PC-3 (cell line): ENCODE measurements at places on chromosomes 12 and 14. TPM values are rescaled to one million over a fixed set of nuclear protein-coding genes. Genes with fewer than 3 reads are reported as not detected.

DNA sequence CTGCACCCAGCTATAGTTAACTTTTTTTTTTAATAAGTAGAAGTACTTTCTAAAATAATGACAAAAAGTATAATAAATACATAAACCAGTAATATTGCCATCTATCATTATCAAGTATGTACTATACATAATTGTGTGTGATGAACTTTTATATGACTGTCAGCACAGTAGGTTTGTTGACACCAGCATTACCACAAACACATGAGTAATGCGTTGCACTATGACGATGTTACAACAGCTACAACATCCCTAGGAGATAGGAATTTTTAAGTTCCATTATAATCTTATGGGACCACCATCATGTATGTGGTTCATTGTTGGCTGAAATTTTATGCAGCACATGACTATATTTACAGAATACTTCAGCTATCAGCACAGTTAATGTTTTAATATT, 62.9 kb upstream of the VSX2 start:
- DNase-seq = no peak

GRCh38 chr12:107778383-107779025, 4.0 kb downstream of the ASCL4 start:
- no peak for DNase-seq

DNA sequence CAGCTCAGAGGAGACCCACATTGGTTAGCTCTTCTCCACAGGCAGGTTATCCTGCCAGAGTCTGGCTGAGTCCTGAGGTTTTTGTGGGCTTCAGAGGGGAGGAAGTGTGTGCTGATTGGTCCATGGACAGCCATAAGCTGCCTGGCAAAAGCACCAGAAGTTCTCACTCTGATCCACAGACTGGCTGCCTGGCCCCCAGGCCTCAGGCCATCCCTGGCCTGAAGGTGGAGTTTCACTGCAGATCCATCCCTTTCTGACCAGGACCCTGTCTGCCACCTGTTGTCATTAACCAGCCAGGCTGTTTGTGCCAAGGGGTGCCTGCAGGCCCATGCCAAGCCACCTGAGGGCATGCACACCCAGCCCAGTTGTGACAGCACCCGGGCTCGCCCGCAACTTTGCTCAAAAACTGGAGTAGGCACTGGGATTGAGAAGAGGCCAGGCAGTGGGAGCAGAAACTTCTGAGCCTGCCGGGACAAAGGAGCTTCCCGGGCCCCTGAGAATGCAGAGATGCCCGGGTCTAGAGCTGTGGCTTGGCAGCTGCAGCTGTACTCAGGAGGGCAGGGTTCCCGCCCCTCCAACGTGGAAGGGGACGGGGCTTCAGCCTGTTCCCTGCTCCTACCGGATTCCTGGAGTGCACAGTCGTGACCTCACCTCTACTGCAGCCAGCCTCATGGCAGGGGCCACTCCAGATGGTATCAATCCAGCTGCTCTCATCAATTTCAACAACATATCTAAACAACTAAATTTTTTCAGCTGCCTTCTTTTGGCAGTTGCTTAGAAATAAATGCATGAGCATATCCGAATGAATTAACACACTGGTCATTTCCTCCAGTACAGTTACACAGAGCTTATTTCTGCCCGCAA, 1277.3 kb downstream of the SLC16A7 start:
- no peak for DNase-seq

DNA sequence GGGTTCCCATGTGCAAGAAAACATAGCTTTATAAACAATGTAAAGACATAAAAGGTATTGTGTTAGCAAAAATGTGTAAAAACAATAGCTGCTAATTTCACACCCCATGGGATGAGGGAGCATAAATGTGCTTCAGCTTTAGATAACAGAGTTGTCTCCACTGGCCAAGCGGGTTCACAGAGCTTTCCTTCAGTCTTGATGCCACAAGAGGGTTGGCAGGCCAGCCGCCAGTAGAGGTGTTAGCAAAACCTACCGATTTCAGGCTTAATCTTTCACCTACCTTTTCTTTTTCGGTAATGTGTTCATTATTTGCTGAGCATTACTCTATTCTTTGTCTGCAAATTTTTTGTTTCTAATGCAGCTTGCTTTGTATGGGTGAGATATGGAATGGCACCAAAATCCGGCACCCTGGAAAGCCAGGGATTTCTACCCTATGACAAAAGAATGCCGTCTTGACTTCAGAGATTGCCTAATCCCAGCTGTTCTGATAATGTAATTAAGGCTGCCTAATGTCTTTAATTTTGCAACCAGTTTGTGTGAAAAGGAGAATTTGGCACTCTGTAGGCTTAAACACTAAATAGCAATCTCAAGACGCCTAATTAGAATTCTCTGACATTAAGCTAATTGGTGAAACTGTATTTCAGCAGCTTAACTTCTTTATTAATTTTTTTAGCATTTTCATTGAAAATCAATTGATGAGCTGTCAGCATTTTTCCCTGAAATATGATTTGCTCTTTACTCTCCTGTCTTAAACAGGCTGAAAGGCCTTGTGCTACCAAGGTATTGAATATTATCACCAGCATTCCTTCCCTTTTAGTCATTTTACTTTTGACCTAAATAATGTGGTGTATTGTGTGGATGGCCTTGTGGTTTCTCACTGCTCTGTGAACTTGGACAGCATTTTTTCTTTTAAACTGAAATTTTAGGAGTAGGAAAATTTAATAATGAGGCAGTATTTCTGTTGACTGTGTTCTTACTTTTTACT, 60.7 kb downstream of the POLR3B start:
- peak; percentile 94 for DNase-seq

- DNase-seq = no peak
Measured at GRCh38 chr14:21589317-21589716, 9.4 kb upstream of the OR10G3 start.

DNA sequence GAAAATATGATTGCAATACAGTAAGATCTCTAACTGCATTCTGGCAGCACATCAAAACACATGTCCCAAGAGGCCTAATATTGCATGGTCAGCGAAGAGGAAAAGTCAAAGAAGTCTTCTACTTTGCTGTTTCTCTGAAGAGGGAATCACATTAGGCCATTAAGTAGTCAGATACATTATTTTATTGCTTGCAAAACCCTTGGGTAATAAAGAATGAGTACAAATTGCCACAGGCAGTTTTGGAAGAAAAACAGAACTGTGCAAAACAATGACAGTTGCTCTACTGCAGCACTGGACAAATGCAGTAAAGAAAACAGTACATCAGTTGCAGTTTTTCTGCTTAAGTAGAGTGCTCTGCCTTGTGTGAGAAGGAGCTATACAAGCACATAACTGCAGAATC, 211.9 kb downstream of the MED13L start:
- no peak for DNase-seq

GRCh38 chr14:73824127-73824526, 27.5 kb upstream of the PTGR2 start:
- DNase-seq = peak; percentile 47

GRCh38 chr12:106192659-106193393, 54.1 kb upstream of the NUAK1 start:
- no peak for DNase-seq

- no peak for DNase-seq
Measured at GRCh38 chr14:71583705-71584104, 348.5 kb upstream of the RGS6 start.

DNA sequence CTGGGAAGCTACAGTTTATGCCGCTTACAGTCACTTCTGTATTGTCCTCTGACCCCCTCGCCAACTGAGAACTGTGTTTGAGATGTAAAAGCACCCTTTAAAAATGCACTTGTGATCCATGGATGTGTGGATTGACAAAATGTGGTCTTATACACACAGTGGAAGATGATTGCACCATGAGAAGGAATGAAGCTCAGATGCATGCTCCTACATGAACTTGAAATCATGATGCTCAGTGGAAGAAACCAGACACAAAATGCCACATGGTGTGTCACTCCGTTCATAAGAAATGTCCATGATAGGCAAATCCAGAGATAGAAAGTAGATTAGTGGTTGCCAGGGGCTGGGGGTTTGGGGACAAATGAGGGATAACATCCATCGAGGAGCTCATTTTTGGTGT, 58.0 kb downstream of the PITPNM2 start:
- DNase-seq = no peak

- no peak for DNase-seq
Measured at GRCh38 chr12:19496219-19496878, 57.1 kb downstream of the AEBP2 start.

- DNase-seq = no peak
Measured at GRCh38 chr12:130555628-130556485, 160.2 kb downstream of the RIMBP2 start.

GRCh38 chr12:28191051-28192048, 1.1 kb downstream of the CCDC91 start:
- DNase-seq = peak; percentile 75

DNA sequence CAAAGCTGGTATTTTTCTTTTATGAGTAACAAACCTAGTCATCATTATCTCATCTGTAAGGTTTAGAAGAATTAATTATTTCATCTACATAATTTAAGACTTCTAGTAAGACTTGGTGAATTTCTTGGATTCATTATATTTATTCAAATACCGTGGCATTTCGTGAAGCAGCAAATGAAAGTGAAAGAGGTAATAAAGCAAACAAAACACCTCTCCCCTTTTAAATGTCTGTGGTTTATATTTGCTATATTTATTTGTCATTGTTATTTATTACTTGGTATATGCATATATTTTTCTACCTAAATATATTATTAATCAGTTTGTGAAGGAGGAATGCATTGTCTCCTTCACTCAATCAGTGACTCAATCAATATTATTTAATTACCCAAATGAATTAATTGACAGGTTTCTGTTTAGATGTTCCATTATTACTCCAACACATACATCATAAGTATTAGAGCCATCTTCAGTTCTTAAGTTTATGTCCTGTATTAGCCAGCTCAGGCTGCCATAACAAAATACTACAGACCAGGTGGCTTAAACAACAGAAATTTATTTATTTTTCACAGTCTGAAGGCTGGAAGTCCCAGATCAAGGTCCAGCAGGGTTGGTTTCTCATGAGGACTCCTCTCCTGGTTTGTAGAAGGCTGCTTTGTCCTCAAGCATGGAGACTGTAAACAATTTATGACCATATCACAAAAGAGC, 6.6 kb downstream of the CFAP54 start:
- no peak for DNase-seq

Gene KRT6C
- total RNA-seq = not detected in 2 replicates

Gene MYL2
- not detected in 2 replicates for total RNA-seq

Gene CLEC12A
- not detected in 2 replicates for total RNA-seq

Gene RND1
- total RNA-seq = 7.6 and 8.3 TPM in 2 replicates

Gene SRRM4
- under 0.01 TPM in 1 of 2 replicates, not detected in the other for total RNA-seq

Gene SIX1
- total RNA-seq = 16.5 and 18.2 TPM in 2 replicates

Gene KRT1
- not detected in 2 replicates for total RNA-seq

Gene IGF1
- total RNA-seq = not detected in 2 replicates

Gene OR10P1
- total RNA-seq = not detected in 2 replicates

Gene LRRK2
- total RNA-seq = 0.33 TPM in 1 of 2 replicates, not detected in the other

Gene LPAR5
- total RNA-seq = 2.3 and 4.3 TPM in 2 replicates

Gene AVPR1A
- total RNA-seq = not detected in 2 replicates
